ENCODE measurements at places on chromosomes 6 and 20.

GRCh38 chr6:47097092-47097945, 55.2 kb upstream of the ADGRF1 start:
- peak; percentile 53 for DNase-seq

DNA sequence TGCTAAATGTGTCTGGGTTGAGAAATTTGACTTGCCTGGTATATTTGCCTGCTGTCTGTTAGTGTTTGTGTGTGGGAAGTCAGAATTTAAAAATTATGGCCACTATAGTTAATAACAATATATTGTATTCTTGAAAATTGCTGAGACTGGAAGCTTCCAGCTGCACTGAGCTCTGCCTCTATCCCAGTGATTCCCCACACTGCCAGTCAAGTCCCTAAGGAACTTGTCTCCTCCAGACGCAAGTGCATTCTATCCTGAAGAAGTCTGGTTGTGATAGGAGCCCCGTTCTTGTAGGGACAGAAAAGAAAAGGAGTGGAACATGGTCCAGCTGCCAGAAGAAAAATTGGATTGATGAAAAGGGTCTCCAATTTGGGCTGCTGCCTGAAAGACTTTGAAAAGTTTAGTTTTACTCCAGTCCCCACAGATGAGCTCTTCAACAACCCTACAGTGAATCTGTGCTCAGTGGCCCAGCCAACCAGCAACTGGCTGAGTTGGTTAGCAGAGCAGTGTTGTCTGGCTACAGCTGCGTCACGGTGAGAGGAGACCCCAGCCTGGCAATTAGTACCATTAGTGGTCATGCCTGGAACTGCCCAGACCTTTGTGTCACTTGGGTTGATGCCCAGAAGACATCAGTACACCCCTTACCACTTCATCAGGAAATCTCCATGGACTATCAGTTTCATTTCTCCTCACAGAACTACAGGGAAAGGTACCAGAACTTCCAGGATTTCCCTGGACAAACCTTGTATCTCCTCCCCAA, 183.1 kb upstream of the MCHR2 start:
- no peak for DNase-seq

- DNase-seq: peak; percentile 13
These were observed 60.3 kb downstream of the VTA1 start for GRCh38 chr6:142207265-142207877.

- no peak for DNase-seq
These were observed 122.7 kb upstream of the AGPAT4 start for GRCh38 chr6:161396539-161396938.

DNA sequence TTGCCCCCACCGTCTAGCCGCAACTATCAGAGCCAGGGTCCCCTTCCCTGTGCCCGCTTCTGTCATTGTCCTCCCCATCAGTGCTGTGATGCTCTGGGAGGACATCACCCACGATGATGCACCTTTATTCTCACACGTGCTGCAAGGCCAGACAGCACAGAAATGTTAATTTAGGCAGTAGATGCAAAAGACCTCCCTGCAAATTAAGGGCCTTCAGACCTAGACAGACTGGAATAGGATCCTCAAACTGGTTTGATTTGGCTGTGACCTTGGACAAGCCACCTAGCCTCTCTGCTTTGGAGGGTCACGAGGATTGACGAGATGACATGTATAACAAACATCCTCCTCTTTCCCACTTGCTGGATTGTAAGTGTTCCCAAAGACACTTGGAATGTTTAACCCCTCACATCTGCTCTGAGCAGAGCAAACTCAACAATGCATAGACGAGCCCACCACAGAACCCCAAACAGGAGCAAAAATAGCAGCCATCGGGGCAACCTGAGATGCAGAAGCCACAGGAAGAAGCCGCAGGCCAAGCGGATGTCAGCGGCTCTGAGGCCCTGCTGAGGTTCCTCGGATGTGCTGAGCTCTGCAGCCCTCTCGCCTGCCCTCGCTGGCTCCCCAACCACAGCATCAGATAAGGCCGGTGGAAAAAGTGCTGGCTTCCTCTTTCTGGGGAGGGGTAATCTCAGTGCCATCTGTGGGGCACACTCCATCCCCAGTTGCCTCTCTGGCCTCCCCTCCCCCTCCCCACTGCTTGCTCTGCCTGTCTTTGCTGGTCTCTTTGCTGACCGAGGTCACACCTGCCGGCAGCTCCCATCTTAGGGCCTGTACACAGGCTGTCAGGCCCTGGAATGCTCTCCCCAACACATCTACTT, 35.3 kb downstream of the TOX2 start:
- DNase-seq: no peak

DNA sequence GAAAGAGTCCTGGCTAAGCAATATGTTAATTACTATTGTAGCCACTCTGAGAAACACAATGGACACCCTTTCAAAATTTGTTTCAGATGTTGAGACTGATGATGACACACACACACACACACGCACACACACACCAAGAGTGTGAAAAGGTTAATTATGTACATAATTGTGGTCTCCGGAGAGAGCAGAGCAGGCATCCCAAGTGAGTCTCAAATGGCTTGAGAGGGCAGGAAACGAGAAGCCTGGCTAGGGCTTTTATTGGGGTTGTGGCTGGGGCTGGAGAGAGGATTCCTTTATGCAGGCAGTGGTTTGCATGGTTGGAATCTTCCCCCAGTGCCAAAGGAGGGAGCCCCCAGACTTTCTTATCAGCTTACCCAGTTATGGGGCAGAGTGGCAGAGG, 38.2 kb upstream of the NKX2-4 start:
- no peak for DNase-seq

GRCh38 chr6:9521152-9521530, 893.7 kb downstream of the TFAP2A start:
- no peak for DNase-seq

DNA sequence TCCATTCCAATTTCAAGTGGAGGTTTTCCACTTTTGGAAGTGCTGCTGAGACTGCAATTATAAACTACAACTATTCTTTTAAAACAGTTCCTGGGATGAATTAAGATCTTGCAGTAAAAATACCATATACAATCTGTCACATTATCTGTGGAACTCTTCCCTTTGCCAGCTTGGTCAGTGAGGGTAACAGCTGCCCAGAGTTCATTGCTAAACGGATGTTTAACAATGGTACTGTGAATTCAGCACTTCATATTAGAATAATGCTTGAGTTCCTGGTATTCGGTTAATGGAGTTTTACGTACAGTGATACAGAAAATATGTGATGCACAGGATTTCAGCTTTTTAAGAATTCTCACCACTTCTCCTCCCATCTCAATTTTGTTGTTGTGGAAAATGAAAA, 51.5 kb downstream of the KCNS1 start:
- DNase-seq: no peak

DNA sequence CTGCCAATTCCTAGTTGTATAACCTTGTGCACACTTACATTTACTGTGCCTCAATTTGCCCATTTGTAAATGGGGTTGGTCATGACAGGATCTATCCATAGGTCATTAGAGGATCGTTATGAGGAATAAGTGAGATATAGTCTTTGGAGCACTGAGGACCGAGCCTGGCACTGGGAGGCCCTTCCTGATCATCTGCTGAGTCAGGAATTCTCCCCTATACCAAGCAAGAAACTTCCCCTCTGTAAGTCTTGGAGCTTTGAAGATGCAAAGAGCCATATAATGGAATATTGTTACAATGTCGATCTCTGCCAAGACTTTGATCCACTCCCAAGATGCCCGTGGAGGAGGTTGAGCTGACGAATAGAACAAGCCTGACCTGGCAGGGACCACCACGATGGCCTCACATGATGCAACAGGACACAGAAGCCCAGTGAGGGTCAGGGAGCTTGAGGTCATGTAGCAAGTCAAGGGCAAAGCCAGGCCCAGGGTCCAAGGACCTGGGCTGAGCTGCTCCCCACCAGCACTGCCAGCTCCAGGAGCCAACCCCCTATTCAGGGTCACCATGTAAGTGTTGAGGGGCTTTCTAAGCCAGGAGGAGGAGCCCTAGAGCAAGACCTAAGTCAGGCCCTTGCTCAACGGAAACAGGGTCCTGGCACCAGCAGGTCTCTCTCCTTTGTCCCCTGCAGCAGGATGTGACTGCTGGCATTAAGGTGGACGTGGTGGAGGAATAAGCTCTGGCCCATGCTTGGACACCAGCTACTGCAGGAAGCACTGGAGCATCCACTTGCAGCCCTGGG, 16.7 kb downstream of the PDRG1 start:
- DNase-seq: no peak

DNA sequence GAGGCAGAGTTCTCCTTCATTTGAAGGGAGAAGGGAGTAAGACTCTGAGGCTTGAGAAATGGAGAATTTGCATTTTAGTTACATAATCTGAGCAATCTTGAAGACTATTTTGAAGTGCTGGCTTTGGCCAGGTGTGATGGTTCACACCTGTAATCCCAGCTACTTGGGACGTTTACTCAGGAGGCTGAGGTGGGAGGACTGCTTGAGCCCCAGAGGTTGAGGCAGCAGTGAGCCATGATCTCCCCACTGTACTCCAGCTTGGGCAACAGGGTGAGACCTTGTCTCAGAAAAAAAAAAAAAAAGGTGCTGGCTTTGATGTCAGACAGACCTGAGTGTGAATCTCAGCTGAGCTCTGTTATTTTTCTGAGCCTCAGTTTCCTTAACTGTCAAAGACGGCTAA, 12.4 kb upstream of the ARMC12 start:
- DNase-seq: no peak

GRCh38 chr6:10684618-10685017, 9.8 kb downstream of the C6orf52 start:
- no peak for DNase-seq

DNA sequence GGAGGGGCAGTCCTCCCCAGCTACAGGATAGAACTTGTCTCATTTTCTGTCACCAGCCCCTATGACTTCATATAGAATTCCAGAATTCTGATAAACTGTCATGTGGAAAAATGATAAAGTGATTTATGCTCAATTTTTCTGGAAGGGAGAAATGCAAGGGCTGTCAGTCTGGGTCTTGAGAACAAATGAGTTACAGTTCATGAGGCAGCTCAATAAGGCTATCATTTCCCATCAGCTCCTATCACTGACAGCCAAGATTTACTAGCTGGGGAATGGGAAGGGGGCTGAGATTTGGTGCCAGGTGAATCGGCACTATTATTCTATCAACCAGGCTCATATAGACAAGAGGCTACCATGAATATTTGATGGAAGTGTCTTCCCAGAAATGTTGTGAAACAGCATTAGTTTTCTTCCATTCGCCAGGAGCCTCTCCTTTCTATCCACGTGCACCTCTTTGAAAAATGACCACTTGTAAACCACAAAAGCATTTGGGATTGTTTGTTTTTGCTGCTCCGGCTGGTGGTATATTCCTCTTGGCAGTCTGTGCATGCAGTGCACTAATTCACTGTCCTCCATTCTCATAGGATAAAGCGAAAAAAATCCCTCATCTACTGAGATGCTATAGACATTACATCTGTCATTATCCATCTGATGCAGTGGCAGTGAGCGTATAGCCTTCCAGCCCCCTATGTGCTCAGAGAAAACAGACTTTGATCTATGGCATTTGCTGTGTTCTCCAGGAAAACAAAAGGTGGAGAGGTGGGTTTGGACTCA, 528.7 kb upstream of the RNF217 start:
- no peak for DNase-seq

DNA sequence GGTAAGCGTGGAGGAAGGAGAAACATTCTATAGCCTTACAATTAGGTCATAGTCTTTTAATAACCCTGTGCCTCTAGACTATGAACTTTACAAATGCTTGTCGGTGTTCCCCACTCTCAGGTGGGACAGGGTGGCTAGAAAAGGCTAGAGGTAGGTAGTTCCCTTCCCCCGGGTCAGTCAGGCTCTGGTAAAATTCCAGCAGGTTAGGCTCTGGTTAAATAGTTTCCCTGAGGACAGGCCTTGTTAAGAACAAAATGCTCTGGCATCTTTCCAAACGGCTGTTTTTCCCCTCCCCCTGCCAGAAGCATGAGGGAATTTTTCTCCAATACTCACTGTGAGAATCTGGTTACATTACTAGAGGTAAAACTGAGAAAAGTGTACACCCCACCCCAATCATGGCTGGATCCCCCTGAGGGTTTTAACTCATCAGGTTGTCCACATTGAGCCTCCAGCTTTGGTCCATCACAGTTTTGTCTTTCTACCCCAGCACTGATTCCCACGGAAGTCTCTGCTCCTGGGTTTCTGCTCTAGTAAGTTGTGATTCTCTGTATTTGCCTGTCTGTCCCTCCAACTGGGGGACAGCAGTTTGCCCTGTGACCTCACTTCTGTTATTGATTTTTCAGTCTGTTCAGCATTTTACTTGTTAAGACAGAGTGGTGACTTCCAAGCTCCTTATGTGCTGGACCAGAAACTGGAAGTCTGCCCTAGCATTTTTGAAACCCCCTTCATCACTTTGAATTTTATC, 84.7 kb upstream of the ADGRF1 start:
- no peak for DNase-seq

GRCh38 chr20:62320581-62321354, 18.0 kb downstream of the ADRM1 start:
- no peak for DNase-seq

All from fibroblast of skin of left biceps (primary cell).